Stimulated activated CD8-positive, alpha-beta memory T cell treated with anti-CD3 and anti-CD28 coated beads, Interleukin-15, amount 100 ng/mL, for 1 hour (primary cell): ENCODE measurements at places on chromosomes 12 and 14.

DNA sequence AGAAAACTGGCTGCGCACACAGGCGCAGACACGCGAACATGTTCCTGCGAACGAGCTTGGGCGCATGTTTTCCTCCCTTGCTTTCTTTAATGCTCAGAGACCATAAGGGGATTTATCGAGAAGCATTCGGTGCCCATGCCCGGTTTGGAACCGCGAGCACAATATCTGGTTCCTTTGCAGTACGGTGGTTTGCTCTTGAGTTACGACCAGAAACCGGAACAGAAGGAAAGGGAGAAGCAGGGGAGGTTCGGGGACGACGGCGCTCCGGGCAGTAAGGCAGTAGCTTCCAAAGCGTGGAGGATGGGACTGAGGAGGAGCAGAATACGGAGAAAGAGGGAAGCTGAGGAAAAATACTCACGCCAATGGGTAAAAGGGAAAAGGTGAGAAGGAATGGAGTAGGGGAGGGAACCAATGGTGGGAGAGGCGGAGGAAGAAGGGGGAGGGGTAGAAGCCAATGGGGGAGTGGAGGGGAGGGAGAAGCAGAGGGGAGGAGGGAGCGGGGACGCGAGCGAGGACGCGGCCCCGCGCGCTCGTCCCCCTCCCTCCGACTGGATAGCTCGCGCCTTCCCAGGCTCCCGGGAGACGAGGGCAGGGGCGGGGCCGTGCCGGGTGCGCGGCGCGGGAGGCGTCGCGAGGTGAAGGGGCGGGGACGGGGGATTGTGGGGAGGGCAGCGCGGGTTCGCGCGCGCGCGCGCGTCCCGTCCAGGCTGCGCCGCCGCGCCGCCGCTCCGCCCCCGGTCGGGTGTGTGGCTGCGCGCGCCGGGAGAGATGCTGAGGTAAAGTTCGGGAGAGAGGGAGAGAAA lies 625 bp upstream of the ARHGAP5 start:
- peak; percentile 50 for DNase-seq

GRCh38 chr14:40393143-40393542 lies 960.9 kb upstream of the FBXO33 start:
- DNase-seq, result no peak

DNA sequence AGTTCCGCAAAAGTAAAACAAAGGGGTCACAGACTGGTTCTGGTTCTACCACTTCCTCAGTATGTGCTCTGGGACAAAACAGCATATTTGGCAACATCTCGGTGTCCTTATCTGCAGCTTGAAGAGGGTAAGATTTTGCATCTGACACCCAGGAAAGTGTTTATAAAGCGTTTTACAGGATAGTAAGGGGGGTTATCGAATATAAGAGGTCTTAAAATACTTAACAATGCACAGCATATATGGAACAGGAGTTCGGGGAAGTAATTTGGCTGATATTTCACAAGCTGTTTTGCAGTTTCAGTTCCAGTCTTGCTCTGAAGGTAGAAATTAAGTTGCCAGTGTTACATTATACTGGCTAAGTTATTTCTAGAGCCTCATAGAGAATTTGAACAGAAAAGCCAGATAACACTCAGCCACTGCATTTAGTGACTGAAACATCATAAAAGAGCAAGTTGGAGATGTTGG lies 904 bp upstream of the MAP4K5 start:
- no peak for DNase-seq

DNA sequence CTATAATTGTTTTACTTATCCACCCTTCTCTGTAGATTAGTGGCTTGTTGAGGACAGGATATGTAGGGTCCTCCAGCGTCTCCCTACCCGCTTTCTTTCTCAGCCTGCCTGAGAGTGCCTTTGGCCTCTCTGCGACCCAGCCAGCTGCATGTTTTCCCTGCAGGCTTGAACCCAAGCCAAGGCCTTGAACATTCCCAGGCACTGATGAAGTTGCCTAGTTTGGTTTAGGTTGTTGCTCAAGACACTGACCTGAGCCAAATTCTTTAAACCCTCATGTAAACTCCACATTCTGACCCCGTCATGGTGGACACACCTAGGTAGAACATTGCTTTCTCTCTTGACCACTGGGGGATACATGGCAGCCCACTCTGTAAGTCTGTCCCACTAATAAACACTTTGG lies 33.4 kb upstream of the TXNRD1 start:
- no peak for DNase-seq

DNA sequence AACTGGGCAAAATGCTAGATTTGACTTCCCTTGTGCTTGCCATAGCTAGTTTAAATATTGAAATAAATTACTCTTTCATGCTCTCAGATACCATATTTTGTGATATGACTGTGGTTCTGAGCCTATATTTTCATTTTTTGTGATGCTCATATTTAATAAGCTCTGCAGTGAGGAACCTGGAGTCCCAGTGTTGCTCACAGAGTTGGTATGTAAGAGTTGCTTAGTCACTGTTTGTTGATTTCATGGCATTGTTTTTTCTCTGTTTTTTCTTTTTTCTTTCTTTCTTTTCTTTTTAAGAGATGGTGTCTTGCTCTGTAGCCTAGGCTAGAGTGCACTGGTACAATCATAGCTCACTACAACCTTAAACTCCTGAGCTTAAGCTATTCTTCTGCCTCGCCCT lies 750.5 kb upstream of the TMEM132C start:
- DNase-seq, result no peak
